Activated CD8-positive, alpha-beta memory T cell treated with anti-CD3 and anti-CD28 coated beads, Interleukin-2, amount 50 U/mL, for 4 hours (primary cell): ENCODE measurements at places on chromosomes 5 and 9.

DNA sequence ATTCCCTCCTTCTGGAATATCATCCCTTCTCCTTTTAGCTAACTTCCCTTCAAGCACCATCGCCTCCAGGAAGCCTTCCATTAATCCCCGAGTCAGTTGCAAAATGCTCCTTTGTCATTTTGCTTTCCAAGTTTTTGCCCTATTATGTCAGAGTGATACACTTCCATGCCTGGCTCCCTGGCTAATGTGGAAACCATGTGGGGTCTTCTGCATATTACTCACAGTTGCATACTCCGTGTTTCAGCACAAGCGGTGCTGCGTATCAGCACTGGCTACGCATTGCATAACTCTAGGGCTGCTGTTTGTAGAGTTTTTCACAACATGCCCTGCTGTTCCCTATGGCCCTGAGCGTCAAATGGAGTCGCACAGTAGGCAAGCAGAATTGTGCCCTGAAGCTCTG is 1.9 kb downstream of the TEX53 start:
- no peak for DNase-seq

- DNase-seq, result no peak
These were observed 1.9 kb upstream of the TRIM32 start for GRCh38 chr9:116685166-116685565.

DNA sequence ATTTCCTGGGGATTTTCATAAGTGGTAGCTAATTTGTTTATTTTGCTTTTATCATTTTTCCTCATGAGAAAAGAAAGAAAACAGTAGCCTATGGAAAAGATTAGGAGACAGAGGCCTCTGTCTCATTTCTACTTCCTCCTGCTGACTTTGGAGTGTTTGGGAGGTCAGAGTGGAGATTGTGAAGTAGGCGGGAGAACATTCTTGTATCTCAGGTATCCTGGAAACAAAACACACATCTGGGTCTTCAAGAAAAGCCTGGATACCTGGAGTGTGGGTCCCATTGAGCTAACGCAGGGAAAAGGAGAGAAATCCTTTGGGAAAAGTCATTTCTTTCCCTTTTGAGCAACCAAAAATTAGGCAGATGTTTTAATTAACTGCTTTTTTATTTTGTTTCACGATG is 161.5 kb upstream of the DMAC1 start:
- no peak for DNase-seq

GRCh38 chr9:135673941-135674340 is 10.8 kb downstream of the LCN9 start:
- no peak for DNase-seq
